ENCODE measurements at places on chromosomes 6 and 20.

DNA sequence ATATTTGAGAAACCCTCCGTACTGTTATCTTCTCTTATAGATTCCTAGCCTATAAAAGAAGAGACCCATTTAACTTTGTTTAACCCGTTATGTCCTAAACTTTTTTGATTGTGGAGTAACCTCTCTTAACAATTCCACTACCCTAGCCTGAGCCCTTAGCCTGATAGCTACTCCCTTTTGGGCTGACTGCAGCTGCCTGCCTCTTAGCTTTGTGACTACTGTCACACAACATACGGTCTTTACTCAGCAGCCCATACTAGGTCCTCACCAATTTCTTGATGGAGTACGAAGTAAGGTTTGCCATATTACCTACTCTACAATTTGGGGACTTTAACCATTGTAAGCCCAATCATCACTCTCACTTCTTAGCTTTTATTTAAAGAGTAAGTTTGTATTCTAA, 72.7 kb downstream of the QRSL1 start:
- DNase-seq, result no peak

- DNase-seq, result no peak
Observed at GRCh38 chr6:43826730-43827129, 56.7 kb downstream of the VEGFA start.

GRCh38 chr20:11274141-11274594, 600.4 kb upstream of the JAG1 start:
- DNase-seq, result peak; percentile 52

DNA sequence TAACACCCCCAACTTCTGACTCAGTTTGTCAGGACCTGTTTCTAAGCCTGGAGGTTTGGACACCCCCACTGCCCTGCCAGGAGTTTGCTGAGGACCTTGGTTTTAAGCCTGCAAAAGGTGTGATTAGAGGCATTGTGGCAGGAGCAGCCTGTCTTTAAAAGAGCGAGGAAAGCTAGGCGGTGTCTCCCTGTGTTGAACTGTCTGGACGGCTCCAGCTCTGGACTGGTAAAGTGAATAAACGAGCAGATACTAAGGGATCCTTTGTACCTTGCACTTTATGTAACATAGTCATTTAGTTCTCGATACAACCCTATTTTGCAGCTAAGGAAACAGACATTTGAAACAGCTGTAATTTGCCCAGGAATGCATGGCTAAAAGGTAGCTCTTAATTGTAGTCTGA, 14.4 kb downstream of the FAM83D start:
- no peak for DNase-seq

DNA sequence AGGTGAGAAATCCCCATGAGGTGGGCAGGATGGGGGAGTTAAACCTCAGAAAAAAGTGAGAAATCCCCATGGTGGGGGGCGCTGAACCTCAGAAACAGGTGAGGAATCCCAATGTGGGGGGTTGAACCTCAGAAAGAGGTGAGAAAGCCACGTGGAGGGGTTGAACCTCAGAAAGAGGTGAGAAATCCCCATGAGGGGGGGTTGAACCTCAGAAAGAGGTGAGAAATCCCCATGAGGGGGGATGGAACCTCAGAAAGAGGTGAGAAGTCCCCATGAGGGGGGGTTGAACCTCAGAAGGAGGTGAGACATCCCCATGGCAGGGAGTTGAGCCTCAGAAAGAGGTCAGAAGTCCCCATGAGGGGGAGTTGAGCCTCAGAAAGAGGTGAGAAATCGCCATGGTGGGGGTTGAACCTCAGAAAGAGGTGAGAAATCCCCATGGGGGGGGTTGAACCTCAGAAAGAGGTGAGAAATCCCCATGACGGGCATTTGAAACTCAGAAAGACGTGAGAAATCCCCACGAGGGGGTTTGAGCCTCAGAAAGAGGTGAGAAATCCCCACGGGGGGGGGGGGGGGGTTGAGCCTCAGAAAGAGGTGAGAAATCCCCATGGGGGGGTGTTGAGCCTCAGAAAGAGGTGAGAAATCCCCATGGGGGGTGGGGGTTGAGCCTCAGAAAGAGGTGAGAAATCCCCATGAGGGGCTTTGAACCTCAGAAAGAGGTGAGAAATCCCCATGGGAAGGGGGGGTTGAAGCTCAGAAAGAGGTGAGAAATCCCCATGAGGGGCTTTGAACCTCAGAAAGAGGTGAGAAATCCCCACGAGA, 14.3 kb upstream of the GOPC start:
- DNase-seq, result no peak

GRCh38 chr6:148747145-148747470, 278 bp downstream of the UST start:
- DNase-seq, result peak; percentile 50

DNA sequence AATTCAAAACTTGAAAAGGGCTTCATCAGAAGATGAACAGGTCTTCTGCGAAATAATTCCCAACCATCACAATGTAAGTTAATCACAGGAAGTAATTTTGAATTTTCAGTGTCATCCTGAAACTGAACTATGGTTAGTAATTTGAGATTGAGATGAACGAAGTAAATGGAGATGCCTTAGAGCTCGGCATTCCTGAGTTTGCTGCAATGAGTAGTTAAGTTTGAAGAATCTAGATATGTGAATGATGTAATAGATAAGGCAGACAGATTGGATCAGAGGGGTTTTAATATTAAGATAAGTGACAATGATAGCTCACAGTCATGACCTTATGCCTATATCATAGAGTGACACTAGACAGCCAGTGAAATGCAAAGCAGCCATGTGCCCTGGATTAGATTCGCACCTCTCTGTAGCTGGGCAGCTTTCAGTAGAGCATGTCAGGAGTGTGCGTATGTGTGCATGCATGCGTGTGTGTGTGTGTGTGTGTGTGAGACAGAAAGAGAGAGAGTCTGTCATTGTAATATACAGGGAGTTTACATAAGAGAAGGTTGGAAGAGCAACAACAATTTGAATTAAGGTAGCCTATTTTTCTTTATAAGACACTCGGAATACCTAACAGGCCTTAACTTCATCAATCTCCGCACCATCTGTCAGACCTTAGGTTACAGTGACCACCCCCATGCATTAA, 233.0 kb downstream of the GMPR start:
- no peak for DNase-seq

GRCh38 chr6:46964716-46965519, 43.2 kb upstream of the ADGRF5 start:
- peak; percentile 3 for DNase-seq

DNA sequence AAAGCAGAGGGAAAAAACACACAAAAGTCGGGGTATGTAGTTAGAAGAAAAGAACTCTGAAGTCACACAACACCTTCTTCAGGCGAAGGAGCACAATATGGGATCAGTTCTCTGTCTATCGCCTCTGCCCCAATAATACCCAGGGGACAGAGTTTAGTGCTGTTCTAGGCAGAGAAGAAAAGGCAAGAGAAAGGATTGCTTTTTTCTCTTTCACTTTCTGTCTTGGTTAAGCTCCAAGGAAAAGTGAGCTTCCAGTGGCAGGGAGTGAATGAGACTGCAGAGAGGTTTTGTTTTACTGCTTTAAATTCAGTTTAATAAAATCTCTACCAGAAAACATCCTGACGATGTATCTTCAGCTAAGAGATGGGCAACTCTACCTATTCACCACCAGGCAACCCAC, 86.6 kb upstream of the STXBP5 start:
- peak; percentile 11 for DNase-seq

DNA sequence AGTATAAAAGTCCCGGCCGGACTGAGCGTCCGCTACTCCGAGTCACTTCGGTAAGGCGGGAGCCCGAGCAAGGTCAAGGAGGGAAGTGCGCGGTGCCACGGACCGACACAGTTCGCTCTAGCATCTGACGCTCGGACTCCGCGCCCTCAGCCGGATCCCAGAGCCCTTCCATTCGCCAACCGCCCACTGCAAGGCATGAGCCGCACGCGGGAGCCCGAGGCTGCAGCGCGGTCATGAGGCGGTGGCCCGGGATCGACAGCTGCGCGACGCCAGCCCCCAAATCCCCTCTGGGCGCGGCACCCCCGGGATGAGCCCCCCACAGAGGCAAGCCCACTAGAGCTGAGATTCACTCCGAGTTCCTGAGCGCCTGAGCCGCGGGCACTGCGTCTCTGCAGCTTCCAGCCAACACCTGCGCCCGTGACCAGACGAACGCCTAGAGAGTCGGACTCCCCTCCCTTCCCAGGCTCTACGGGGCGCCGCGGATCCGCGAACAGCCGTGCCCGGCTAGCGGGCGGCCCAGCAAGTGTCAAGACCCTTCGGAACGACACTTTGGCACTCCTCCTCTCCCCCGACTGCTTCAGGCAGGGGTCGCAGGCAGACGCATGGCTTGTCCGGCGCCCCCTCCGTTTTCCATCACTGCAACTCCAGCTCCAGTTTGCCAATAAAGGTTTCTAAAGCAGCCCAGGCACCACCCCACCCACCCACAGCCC, 725 bp upstream of the ISM1 start:
- peak; percentile 15 for DNase-seq

- peak; percentile 21 for DNase-seq
Observed at GRCh38 chr20:45545754-45546453, 1.3 kb downstream of the EPPIN start.

- DNase-seq, result peak; percentile 23
Observed at GRCh38 chr6:10837009-10837621, 1.2 kb downstream of the MAK start.

- DNase-seq, result no peak
Observed at GRCh38 chr6:158634695-158635426, 9.7 kb downstream of the DYNLT1 start.

DNA sequence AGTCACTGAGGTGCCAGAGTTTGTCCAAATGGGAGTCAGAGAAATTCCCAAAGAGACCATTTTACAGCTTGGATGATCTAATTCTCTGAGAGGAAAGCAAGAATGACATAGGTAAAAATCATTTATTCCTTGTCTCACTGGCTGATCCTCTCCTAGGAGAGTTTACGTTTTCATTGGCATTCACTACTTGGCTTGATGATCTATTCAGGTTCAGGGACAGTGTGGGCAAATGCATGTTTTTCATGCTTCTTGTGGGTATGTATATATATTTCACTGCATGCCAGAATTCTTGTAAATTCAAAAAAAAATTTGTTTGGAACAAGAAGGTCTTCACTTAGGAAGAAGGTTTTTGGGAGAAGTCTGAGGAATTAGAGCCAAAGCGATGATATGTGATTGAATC, 403.4 kb upstream of the JAG1 start:
- DNase-seq, result no peak

DNA sequence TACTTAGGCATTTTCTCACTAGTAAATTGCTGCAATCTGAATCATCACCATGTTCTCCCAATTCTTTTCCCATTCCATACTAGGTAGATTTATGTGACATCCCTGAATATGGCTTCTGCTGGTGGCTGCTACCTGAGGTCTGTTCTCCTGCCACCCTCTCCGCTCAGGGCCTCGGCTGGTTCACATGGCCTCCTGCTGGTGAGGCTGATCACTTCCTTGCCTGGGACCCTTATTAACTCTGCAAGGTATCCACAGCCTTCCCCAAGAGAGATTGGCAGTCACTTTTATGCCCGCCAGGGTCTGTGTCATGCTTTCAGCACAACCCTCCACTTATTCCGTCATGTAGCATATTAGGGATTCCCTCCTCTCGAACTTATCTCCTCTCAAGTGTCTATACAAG, 424.5 kb upstream of the FLRT3 start:
- DNase-seq, result no peak

DNA sequence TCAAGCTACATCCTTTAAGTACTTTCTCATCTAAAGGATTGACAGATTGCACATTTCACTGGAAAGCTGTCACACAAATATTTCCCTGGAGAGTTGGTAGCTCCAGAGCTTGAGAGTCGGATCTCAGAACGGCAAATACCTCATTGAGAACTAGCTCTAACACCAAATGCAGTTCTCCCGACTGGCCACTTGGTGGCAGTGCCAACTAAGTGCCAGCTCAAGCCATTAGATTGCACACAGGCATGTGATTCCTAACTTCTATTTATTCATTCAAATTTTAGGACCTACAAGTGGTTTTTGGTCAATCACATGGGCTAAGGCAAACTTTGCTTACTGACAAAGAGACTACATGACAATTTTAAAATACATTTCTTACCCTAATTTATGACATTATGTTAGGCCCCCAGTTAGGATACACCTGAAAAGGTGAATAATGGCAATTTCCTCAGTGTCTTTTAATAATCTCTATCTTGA, 7.9 kb upstream of the MCHR2 start:
- peak; percentile 67 for DNase-seq

GRCh38 chr20:12823734-12824133, 185.0 kb upstream of the SPTLC3 start:
- DNase-seq, result no peak

- no peak for DNase-seq
Observed at GRCh38 chr6:56062836-56063235, 184.5 kb downstream of the COL21A1 start.
